ENCODE measurements at places on chromosomes 5 and 9.
A peak's percentile ranks its signal among the peaks of the same experiment; 100 is the strongest.

DNA sequence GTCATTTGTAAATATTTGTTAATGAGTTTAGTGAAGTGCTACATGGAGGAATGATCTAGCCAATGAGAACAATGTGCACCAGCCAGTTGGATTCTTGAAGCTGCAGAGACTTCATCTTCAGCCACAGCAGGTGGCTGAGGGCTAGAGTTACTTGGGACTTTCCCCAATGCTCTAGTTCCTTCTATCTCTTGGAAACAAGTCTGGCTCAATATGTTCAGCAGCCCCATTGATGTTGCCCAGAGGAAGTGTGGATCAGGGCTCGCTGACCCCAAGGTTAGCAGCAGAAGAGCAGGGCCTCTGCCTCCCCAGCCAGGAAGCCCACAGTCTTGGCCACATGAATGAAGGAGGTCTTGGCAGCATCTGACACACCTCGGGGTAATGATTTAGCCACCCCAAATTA is 117.5 kb downstream of the SLC1A3 start:
- no peak for DNase-seq

- no peak for DNase-seq
These were observed 297.8 kb downstream of the NPR3 start for GRCh38 chr5:33008751-33009418.

DNA sequence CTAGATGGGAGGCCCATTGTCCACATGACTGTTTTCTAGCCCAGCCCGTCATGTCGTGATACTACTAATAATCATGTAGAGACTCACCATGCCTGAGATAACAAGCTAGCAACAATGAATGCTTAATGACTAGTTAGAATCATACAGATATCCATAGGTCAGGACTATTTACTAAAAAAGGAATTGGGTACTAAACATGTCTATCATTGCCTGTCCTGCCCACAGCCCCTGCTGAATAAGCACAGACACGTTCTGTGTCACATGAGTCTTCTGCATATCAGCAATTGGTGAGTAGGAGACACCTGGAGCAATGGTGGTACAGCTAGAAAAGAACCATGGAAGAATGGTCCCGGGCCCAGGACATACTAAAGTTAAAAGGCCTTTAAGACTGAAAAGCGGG is 18.0 kb downstream of the FRRS1L start:
- DNase-seq = no peak

DNA sequence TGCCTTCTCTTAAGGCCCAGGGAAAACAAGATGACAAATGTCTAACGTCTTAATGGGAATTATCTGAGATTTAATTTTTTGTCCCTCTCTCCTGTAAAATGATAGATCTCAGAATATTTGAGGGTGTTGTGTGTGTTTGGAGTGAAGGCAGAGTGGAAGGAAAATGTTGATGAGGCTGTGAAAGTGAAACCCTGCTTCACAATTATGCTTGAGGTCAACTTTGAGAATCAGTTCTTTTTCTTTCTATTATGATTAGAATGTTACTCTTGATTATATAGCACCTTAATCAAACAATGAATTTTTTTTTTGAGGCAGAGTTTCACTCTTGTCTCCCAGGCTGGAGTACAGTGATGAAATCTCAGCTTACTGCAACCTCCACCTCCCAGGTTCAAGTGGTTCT is 5.5 kb upstream of the LOX start:
- DNase-seq = no peak

- DNase-seq = no peak
These were observed 16.0 kb downstream of the TLE1 start for GRCh38 chr9:81673310-81673709.

DNA sequence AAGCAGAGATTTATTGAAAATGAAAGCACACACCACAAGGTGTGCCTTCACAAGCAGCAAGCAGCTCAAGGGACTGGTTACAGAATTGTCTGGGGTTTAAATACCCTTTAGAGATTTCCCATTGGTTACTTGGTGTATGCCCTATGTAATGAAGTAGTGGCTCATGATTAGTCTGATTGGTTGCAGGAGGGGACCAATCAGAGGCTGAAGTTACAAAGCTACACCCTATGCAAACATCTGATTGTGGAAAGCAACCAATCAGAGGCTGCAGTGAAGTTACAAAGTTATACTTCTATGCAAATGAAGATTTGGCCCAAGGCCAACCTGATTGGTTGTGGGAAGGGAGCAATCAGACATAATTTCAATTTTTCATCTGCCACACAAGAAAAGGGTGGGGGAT is 119.9 kb downstream of the C9orf152 start:
- no peak for DNase-seq

DNA sequence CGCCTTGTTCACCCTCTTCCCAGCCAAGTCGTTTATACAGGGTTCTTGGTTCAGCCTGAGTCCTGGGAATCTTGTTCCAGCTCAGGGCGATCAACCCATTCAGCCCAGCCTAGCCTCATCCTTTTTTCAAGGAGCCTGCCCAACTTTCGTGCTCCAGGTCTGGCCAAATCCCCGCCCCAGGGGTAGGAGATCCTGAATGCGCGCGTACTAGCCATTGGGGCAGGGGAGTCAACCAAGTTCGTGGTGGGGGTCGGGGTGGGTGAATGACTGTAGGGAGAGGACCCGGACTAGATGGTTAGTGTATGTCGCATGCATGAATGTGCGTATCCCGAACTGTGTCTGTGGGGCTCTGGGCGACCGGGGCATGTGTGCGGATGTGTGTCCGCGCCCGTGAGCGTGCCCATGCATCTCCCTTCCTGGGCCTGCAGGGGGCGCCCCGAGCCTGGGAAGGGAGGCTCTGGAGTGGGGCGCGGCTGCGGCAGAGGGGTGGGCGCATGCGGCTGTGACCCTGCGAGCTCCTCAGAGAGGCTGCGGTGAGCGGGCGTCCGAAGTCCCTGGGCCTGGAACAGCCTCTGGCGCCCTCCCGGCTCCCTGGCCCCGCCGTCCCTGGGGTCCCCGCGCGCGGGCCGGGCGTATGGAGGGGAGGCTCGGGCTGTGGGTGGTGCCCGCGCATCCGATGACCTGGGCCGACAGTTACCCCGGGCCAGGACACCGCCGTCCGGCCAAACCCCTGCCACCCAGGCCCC is 8.7 kb downstream of the CCL21 start:
- DNase-seq = peak; percentile 9

GRCh38 chr9:1939926-1940368 is 75.2 kb upstream of the SMARCA2 start:
- no peak for DNase-seq

DNA sequence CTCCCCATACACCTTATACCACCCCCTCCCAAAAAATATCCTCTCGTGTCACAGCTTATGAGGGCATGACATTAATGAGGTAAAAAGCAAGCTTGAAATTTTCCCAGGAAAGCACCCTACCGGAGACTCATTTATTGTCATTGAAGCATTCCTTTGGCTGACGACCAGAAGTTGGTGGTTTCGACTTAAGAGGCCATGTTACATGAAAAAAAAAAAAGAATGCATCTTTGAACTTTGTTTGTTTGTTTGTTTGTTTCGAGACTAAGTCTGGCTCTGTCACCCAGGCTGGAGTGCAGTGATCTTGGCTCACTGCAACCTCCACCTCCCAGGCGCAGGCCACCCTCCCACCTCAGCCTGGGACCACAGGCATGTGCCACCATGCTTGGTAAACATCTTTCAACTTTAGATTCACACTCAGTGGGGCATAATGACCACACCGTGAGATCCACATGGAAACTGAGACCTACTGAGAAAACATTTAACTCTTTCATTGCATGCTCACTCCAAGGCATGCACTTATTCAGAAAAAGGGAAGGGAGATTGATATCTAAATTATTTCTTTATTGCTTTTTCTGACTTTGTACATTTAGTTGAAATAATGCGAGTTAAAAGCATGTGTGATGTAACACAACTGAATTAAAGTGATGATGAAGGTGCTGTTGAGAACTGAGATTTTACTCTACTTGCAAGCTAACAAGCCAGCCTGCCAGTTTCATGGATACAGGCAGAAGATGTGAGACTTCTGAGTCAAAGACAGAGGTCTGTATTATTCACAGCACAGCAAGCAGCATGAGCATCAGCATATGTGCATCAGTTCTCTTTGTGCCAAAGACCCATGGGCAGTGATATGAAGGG is 5.1 kb upstream of the RAB14 start:
- no peak for DNase-seq

GRCh38 chr5:143700994-143701393 is 111.0 kb upstream of the HMHB1 start:
- DNase-seq = no peak

GRCh38 chr5:129135633-129136032 is 41.1 kb downstream of the ISOC1 start:
- no peak for DNase-seq

DNA sequence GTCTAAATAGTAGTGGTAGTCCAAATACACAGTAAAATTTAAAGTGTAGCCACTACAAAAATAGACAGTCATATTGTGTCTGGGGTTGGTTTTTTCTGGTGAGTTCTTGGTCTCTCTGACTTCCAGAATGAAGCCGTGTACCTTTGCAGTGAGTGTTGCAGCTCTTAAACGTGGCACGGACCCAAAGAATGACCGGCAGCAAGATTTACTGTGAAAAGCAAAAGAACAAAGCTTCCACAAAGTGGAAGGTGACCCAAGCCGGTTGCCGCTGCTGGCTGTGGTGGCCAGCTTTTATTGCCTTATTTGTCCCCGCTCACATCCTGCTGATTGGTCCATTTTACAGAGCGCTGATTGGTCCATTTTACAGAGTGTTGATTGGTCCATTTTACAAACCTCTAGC is 188.7 kb downstream of the ZNF608 start:
- DNase-seq = no peak

DNA sequence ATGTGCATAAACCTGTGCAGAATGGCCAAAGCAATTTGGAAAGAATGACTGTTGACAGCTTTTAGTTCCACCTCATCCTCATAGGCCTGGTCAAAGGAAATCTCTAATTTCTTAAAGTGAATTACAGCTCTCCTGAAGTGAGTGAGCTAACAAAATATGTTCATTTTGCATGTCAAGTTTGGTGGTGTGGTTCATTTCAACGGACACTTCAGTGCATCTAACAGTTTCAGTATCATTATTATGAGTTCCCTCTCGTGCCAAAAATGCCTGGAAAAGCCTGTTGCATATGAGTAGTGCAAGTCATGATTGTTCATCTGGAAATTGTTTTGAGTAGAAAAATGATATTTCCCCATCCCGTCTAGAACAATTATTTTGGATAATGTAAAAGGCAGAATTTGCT is 53.2 kb upstream of the HMHB1 start:
- peak; percentile 70 for DNase-seq

GRCh38 chr9:126626127-126626925 is 12.6 kb downstream of the LMX1B start:
- DNase-seq = no peak

- no peak for DNase-seq
These were observed 3.3 kb upstream of the SEC16A start for GRCh38 chr9:136486131-136486530.

DNA sequence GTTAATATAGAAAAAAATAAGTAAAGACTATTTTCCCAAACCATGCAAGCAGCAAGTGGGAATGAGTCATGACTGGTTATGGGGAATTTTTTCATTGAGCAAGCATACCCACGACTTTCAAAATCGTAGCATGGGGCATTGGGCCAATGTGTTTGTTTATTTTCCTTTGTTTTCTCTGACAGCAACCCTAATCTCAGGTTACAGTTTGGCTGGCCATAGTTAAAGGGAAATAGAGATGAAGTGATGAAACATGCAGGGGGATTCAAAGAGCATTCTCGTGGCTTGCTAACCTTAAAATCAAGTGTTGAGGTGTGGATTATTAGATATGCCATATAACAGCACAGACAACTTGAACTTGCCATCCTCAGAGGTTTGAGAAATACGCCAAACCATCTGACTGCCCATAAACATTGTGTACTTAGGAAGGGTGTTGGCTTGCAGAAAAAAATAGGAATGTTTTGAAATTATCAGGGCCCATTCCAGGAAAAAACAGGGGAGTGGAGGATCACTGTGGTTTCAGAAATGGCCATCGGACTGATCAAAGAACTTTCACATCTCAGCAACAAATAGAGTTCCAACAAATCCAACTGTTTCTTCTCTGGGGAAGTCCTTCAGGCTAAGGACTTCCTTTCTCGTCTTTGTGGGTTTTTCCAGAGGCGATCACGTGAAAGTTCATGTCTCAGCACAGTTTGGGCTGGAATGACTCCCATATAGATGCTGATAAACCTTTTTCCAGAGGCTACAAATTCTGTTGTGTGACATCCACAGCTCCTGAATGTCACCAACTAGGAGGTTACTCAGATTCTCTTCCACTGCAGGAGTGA is 259.1 kb downstream of the SYK start:
- peak; percentile 9 for DNase-seq

DNA sequence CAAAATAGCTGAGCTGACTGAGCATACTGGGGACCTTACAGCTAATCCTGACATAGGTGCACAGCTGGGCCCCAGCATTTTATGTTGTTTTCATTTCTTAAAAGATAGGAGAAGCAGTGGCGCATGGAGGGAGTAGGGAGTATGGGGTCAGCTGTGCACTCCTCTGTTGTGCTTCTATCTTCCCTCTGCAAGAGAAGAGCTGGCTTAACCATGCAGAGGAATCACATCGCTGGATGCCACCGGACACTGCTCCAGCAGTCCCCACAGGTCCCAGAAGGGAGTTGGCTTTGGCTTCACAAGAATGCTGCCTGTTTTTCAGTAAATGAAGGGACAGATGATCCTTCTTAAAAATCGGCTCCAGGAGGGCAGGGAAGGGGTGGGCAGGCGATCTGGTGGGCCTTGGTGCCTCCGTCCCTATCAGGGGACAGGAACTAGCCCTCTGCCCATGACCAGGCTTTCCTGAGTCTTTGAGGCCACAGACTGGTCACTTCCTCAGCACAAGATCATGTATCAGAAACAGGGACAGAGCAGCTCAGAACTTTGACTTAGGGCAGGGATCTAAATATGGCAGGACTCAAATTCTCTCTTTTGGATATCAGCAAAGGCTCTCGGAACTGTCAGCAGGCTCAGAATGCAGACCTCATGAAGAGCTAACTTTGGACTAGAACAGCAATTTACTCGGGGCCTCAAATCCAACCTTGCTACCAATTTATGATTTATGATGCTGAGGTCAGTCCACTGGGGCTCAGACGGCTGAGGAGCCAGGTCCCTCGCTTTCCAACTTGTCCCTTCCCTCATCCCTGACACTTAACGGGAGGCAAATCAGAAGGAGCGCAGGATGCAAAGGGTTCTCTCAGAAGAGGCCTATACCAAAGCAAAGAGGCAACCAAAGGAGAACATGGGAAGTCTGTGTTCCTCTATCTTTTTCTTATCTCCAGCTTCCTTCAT is 47.2 kb downstream of the MARCHF3 start:
- DNase-seq = no peak

DNA sequence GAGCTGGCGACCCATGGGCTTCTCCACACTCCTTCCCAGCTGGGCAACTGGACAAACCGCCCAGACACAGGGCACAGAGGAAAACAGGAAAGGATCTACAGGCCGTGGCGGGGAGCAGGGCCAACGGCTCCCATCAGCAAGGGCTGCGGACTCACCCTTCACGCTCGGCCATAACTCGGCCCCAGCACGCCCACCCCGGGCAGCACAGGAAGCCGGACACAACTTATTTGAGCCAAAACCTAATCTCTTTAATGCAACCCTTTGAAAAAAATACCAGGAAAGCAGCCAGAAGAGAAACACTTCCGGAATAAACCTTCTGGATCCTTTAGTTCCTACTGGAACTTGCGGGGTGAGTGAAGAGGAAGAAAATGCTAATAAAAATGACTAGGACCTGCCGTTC is 59.9 kb downstream of the VAV2 start:
- DNase-seq = no peak
